ENCODE measurements at places on chromosomes 7 and 10. TPM values are rescaled to one million over a fixed set of nuclear protein-coding genes. Genes with fewer than 3 reads are reported as not detected.

GRCh38 chr10:29949411-29950011, 109.9 kb downstream of the JCAD start:
- DNase-seq: peak; percentile 89

GRCh38 chr7:100583132-100584053, 2.5 kb downstream of the LRCH4 start:
- DNase-seq: peak; percentile 77

GRCh38 chr10:44047361-44047760, 337.5 kb downstream of the CXCL12 start:
- DNase-seq: no peak

GRCh38 chr10:80896959-80897358, 359.3 kb downstream of the SH2D4B start:
- no peak for DNase-seq

DNA sequence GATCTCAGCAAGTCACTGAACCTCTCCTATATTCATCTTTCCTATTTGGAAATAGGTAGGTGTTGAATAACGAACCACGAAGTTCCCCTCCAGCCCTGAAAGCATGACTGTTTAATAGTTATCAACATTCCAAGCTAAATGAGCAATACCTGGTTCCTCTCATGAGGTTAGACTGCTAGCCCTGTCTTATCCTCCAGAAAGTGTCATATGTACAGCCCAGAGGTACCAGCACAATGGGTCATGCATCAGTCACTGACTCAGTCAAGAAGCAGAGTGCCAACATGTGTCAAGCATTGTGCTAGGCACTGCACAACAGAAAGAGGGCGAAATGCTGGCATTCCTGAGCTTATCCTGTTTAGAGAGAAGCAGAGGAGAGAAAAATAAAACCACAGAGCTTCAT, 70.0 kb downstream of the AMPH start:
- DNase-seq: no peak

- DNase-seq: no peak
Measured at GRCh38 chr10:45557275-45557905, 115.2 kb downstream of the ZFAND4 start.

DNA sequence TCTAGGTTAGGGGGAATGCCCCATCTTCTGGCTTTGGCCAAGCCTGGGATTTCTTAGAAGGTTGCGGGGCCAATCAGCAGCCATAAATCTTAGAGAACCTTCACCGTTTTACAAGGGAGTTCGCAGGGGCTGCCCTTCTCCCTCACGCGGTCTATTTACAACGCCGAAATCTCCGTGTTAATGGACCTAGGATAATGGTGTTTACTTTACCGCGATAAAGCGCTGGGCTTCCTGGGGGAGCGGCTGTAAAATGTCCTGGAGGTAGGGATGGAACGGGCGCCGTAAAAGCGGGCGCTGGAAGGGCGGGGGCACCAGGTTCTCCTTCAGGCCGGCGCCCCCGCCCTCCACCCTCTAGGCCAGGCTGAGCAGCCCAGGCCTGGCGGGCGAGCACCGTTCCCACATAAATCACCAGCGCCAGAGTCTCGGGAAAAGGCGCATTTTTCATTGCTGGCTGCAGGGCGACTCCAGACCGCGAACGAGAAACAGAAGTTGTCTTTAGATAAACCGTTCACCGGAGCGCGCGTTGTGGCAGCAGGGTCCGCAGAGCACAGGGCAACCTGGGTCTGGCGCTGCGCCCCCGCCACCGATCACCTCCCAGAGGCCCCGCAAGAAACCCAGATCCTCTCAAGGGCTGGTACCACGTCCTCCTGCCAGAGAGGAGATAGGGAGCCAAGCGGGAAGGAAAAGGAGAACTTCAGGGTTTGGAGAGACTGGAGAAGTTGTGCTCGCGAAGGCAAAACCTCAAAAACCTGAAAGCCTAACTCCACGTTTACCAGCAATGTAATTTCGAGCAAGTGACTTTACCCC, 12.5 kb upstream of the NKX2-3 start:
- DNase-seq: no peak

GRCh38 chr7:91557789-91558404, 293.7 kb downstream of the FZD1 start:
- no peak for DNase-seq

DNA sequence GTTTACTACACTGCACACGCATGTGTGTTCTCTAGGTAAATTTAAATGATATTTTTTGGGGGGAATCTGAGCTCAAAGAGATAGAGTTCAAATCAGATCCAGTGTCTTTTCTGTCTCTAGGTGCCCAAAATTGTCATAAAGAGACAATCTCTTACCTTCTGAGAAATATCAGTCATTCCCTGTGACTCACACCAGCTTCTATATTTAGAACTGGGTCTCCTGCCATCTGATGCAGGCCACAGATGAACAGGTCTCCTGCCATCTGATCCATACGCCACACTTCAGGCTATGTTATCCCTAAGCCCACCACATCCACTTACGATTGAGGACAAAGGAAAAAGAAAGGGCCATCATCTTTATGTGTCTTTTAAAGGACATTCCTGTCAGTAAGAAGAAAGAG, 136.3 kb upstream of the LAMB4 start:
- no peak for DNase-seq

DNA sequence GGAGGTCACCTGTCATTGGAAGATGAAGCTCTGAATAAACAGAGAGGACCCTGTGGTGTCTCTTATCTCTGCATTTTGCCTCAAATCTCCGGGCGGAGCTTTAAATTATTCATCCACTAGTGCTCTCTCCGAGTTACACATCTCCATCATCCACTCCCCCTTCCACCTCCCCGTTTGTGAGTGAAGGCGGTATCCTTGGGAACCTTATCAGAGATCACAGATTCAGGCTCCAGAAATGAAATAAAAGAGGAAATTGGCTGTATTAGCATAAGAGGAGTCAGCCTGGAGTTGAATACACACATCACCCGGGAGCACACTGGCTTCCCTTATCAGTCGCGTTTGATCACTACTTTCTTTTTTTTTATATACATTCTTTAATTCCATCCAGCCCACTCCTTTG, 1184.8 kb downstream of the GATA3 start:
- no peak for DNase-seq

GRCh38 chr10:123160311-123160980, 6.2 kb downstream of the BUB3 start:
- DNase-seq: no peak

GRCh38 chr7:75718390-75719031, 20.2 kb downstream of the HIP1 start:
- DNase-seq: no peak

GRCh38 chr7:109259151-109259550, 689.5 kb downstream of the DNAJB9 start:
- no peak for DNase-seq

DNA sequence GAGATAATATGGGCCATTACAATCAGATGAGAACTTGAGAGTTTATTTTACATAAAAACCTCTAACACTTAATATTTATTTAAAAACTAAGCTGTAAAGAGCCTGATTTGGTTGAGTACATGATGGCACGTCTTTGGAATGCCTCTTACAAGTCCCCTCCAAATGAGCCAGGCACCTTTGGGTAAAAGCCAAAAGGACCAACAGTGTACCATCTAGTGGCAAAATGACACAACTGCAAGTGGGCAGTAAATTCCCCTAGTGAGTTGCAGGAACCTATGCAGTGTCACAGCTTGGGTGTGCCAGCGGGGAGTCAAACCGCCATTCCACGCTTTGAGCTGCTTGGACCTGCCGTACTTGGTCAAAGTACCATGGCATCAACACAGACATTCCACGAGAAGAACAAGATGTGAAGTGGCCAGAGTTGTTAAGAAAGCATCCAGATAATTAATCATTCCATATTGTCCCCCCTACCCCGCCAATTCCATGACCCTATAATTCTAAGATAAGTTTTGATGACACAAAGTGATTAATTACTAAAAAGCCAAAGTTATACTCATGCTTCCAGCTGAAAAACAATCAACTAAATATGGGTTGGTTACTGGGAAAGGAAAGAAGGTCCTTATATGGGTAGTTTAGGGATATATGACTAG, 115.2 kb downstream of the SORBS1 start:
- peak; percentile 83 for DNase-seq

DNA sequence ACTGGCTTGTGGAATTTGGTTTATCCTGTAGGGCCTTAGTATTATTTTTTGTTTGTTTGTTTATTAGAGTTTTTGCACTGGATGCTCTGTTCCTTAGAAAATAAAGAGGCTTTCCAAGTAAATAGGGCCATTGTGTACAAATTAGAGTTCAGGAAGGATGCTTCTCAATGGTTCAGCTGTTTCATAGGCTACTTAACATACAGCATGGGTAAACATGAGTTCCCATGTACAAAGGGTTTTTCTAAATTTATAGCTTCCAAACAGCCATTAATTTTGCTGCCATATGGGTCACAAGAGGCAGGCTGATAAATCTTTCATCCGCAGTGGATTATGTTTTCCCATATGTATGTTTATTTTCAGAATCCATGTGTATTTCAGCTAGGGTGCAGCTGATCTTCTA, 121.6 kb upstream of the WDR11 start:
- no peak for DNase-seq

DNA sequence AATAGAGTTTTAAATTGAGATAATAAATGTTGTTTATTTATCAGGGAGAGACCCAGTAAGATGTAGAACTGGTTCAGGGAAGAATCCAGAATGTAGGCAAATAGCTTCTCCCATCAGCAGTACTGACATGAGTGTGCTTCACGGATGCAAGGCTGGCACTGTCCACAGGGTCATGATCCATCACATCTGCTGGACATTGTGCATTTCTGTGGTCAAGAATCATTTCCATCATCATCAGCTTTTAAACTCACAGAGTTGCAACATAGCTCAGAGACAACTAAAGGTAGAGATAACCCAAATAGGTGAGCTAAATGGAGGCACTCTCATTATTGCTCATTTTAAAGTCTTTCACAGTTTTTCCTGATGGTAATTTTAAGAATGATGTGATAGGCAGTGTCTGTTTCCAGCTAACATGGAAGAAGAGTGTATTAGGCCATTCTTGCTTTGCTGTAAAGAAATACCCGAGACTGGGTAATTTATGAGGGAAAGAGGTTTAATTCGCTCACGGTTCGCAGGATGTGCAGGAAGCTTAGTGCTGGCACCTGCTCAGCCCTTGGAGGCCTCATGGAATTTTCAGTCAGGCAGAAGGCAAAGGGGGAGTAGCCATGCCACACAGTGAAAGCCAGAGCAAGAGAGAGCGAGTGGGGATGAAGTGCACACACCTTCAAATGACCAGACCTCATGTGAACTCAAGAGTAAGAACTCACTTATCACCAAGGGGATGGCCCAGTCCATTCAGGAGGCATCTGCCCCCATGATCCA, 80.8 kb downstream of the INPP5A start:
- no peak for DNase-seq

GRCh38 chr10:96639899-96640298, 53.1 kb upstream of the TM9SF3 start:
- no peak for DNase-seq

DNA sequence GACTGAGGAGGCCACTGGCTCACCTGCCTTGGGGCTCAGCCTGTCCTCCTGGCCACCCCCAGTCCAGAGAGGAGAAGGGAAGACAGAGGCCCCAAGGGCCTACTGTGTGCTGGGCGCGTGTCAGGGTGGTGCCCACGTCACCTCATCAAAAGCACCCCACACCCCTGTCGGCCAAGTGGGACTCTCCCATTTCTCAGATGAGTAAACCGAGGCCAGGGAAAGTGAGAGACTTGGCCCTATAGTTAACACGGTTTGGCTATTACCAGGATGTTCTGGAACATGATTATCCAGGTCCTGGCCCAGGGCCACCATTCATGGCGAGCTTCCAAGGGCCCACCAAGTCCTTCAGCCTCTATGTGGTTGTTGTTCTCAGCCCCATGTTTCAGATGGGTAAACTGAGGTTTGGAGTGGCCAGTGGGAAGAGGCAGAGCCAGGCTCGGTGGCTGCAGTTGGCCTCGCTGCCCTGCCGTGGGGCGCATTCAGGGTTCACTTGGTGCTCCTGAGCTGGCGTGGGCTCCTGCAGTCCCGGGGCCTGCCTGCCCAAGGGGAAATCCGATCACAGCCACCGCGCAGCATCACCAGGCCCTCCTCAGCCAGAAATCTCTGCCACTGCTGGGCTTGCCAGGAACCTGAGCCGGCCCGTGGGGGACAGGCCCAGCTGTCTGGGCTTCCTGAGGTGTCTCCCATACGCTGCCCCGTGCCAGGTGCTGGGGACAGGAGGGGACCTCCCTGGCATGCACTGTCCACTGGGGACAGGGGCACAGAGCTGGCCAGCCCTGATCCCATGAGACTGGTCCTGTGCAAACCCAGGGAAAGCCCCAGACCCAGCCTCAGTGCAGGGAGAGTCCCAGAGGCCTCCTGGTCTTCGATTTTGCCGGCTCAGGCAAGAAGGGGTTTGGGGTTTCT, 117.7 kb upstream of the TNRC18 start:
- no peak for DNase-seq

DNA sequence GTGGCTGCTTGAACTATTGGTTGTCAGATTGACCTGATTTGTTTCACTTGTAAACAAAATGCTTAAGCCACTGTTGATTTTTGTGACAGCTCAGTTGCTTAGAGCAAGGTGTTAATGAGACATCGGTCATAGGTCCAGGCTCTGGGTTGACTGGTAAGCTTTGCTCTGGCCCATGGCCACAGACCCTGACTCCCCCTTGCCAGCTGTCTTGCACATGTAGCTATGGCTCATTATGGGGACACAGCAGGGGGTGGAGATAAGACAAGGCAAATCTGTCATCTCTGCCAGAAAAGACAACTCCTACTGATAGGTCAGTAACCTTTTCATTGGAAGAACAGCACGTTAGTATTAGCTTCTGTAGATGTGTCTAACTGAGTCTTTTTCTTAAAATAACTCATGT, 95.3 kb downstream of the KAT6B start:
- DNase-seq: no peak

DNA sequence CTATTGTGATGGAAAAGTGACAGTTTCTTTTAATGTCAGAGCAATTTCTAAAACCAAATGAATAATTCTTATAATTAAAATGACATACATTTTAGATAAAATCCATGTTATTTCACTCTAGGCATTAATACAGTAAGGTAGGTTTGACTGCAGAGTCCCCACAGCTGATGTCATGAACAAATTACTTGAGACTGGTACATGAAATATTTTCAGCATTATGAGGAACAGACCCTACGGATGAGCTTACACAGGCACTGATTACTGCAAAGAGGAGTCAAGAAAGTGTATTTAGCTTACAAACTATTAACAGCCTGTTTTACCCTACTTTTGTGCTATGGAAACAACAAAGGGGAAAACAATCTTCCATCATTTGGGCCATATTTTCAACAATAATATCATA, 8.9 kb downstream of the COL1A2 start:
- no peak for DNase-seq

Gene CNPY1
- total RNA-seq: not detected

Gene DCLRE1A
- 3.8 TPM for total RNA-seq

Gene WAPL
- total RNA-seq: 36.4 TPM

Gene NEUROD6
- total RNA-seq: not detected

Gene CALCR
- not detected for total RNA-seq

Gene PIP4K2A
- 43.6 TPM for total RNA-seq

Gene ITGA8
- not detected for total RNA-seq

Gene LIPN
- total RNA-seq: not detected

Gene SUN3
- not detected for total RNA-seq

Gene FOXI2
- 0.54 TPM for total RNA-seq

Gene SLC26A5
- not detected for total RNA-seq

Gene CCDC201
- not detected for total RNA-seq

Gene STEAP1B
- under 0.01 TPM for total RNA-seq

All from hematopoietic multipotent progenitor cell (in vitro differentiated cells).